ENCODE measurements at places on chromosomes 2 and 18.

DNA sequence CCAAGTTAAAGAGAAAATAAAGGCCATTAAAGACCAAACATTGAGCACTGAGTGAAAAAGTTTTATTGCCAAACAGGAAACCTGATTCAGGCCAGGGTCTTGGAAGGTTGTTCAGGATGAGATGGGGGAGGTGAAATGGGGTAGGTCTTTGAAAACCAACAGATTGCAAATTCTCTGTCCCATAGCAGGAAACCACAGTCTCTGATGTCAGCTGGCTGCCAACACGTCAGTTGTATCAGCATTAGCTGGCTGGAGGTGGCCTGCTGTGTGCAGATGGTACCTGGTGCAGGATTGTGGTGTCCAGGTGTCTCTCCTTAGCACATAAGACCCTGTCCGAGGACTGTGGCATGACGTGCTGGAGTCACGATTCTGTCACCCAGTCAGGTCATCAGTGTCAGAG is 106.3 kb downstream of the MSH2 start:
- no peak for DNase-seq

- DNase-seq = no peak
These were observed 126.1 kb downstream of the THADA start for GRCh38 chr2:43469713-43470112.

DNA sequence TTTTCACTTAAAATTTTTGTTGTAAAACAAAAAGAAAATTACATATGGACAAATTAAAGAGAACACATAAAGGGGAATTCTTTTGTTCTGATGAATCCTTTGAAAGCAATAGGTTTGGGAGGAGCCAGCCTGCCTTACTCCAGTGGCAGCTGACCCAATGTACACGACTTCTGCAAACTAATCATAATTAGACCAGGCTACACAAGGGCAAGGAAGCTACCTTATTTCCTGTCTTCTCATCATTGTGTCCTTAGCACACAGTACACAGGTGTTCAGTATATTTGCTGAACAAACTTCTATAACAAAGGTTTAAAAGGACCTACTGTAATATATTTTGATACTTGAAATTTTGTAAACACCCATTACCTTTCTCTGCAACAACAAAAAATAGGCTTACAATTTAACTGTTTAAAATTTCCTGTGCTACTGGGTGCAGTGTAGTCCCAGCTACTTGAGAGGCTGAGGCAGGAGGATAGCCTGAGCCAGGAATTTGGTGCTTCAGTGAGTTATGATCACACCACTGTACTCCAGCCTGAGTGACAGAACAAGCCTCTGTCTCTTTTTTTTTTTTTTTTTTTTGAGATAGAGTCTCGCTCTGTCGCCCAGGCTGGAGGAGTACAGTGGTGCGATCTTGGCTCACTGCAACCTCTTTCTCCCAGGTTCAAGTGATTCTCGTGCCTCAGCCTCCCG is 18.9 kb downstream of the KCNG3 start:
- no peak for DNase-seq

- DNase-seq = no peak
These were observed 52.2 kb downstream of the NRP2 start for GRCh38 chr2:205734436-205735037.

DNA sequence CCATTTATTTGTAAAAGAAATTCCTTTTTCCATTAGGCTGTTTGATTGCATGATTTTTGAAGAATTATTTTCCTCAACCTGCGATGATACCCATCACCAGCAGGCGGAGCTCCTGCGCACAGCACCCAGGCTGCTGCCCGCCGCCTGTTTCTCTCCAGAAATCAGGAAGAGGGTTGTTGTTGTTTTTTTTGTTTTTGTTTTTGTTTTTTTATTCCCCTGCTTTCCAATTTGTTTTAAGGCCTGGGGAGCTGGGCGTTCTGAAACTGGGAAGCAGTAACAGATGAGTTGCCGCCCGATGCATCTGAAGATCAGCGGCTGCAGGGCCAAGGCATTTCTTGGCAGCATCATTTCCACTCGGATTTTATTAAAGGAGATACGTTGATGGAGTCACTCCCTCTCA is 132.1 kb downstream of the MBP start:
- peak; percentile 57 for DNase-seq

DNA sequence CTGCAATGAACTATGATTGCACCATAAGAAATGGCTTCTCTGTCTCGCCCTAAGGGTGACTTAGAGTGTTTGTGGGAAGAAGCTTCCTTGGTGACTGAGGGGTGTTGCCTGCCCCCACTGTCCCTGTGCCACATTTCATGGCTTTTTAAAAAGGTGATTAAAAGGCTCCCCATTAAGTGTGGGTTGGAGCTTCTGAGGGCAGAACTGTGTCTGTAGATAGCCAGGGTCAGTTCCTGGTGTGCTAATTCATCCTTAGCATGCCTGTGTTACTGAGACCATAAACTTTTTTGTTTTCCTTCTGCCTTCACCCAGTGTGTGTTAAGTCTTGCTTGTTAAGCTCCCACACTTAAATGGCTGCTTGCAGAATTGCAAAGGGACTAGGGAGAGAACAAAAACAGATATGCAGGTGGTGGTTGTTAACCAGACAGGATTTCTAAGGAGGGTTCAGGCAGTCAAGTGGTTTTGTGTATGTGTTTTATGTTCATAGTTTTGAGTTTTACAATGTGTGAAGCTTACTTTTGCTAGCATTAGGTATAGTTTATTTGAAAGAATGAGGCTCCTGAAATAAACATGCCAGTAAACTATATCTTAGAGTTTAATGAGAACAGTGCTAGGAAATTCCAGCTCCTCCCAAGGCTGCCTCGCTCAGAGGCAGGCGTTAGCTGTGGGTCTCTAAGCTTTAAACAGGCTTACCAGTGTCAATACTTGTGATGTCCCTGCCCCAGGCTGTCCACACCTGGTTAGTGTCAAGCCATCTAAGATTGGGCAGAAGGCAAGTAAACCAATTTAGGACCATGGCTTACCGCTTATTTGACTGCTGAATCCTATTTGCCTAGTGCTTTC is 14.5 kb downstream of the CERS6 start:
- no peak for DNase-seq

DNA sequence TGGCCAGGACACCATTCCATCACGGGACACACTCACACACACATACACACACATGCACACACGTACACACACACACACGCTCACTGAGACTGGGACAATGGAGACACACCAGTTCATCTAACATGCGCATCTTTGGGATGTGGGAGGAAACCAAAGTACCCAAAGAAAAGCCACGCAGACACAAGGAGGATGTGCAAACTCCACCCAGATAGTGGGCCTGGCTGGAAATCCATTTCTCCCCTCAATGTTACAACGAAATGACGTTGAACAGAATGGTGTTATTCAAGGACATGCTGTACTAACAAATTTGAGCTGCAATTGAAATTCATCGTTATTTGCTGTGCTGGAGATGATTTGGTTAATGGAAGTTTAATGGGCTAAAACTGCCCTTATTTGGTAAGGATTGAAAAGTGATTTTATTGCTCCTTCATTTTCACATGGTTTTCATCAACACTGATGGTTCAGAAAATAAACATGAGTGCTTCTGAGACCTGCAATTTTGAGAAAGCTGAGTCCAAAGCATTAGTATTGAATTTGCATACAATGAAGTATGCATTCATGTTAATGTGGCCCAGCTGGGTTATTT is 110.0 kb downstream of the KCNE4 start:
- DNase-seq = no peak

- DNase-seq = no peak
These were observed 219.4 kb downstream of the MREG start for GRCh38 chr2:215793747-215794595.

GRCh38 chr2:162749456-162749855 is 89.1 kb downstream of the KCNH7 start:
- no peak for DNase-seq

GRCh38 chr2:222290736-222291484 is 7.9 kb downstream of the PAX3 start:
- peak; percentile 90 for DNase-seq

DNA sequence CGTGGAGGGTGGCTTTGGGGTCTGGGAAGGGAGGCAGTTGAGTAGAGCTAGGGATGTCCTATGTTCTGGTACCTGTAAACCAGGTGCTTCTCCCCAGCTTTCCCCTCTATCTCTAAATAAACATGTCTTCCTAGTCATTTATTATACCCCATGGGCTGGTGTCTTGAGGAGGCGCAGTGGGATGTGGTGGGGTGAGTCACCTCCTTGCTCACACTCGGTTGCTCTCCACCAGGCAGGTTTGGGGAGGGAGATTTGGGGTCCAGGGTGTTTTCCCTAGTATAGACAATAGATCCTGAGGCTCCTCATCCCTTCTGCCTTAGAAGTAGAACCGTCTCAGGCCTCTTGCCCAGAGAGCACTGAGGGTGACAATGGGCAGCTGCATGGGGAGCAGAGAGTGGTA is 5.1 kb downstream of the PSD4 start:
- no peak for DNase-seq

DNA sequence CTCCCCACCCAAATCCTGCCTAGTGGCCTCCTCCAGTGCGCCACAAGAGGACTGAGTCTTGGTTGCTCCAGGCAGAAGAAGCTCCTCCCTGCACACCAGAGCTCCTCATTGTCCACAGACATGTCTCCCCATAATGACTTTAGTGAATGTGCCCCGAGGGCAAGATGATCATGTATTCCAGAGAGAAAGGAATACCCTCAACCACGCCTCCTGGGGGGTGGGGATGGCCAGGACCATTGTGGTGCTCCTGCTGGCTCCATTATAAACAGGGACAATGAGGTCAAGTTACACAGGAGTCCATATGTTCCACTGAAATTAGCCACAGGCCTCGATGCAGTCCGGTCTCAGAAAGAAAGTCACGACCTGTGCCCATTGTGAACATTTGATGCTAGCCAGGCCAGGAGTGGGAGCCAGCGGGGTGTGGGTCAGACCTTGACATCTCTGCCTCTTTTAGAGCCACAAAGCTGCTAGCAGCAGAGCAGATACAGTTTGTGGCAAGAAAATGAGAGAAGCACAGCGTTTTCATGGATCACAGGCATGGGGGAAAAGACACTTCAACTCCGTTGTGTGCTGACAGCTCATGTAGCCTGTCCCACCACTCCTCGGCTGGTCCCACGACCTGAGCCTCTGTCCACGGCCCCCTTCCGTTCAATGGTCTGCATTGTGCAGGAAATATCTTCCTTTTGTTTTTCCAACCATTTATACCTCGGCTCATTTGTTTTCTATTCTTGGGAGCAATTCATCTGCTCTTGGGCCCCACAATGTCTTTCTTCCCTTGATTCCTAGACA is 70.7 kb upstream of the FZD7 start:
- DNase-seq = no peak

DNA sequence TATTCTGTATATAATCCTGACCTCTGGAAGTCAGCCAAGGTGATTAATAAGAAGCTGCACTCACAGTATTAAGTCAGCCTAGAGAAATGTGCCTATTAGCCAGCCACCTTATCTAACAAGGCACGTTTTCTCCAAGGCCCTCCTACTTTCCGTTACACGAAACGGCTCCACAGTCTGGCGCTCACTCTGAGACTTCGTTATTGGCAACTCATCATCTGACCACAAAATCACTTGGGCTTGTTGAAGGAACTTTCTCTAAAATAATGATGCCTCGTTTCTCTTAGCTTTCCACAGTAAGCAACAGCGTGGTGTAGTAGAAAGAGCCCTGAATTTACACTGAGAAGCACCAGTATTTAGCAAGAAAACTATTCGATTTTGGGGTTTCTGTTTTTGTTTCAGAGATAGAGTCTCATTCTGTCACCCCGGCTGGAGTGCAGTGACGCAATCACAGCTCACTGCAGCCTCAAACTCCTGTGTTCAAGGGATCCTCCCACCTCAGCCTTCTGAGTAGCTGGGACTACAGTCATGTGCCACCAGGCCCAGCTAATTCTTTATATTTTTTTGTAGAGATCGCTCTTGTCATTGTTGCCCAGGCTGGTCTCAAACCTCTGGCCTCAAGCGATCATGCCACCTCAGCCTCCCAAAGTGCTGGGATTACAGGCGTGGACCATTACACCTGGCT is 53.6 kb upstream of the SLC14A1 start:
- no peak for DNase-seq

- no peak for DNase-seq
These were observed 286.9 kb upstream of the NXPH2 start for GRCh38 chr2:139067072-139067471.

DNA sequence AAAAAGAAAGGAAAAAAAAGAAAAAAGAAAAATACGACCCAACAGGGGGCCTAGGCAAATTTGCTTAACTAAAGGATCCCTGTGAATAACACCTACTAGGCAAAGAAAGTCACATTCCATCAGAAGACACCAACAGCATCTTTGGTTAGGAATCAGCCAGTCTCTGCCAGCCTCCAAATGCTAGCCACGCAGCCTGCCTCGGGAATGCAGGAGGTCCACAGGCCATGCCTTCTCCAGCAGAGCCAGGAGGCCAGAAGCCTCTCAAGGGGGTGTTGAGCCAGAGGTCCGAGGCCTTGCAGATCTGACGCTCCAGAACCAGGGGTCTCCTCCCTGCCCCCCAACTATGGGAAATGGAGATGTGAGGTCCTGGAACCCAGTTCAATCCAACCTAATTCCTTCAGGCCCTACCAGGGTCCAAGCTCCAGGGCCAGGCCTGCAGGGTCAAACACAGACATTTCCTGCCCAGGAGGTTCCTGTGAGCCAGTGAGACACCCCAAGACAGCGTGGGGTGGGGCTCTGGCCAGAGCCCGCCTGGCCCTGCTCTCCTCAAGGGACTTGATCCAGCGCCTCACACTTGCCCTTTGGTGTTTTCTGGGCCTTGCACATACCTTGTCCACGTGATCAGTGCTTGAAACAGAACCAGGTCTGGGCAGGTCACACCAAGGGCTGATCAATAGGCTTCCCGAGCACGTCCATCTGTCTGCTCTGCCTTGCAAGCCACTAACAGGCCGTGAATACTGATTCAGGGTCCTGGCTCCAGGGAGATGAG is 289.6 kb upstream of the ID2 start:
- peak; percentile 50 for DNase-seq

DNA sequence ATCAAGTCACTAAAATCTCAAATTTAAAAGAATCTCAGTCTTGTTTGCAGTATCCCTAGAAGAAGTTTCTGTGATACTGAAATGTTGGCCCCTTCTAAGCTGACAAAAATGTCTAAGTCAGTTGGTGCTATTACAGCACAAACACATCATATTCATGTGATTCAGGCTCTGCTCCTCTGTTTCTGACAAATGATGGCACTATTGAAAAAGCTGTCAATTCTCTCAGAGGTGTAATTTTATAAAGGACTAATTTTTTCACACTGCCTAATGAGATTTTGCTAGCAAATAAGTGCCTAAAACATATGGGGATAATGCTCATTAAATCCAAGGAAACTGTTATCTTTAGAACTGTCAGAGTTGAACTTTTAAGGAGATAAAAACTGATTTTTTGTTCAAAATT is 445.9 kb downstream of the DSC3 start:
- no peak for DNase-seq

- no peak for DNase-seq
These were observed 8.0 kb downstream of the MRPL33 start for GRCh38 chr2:27779417-27780055.

DNA sequence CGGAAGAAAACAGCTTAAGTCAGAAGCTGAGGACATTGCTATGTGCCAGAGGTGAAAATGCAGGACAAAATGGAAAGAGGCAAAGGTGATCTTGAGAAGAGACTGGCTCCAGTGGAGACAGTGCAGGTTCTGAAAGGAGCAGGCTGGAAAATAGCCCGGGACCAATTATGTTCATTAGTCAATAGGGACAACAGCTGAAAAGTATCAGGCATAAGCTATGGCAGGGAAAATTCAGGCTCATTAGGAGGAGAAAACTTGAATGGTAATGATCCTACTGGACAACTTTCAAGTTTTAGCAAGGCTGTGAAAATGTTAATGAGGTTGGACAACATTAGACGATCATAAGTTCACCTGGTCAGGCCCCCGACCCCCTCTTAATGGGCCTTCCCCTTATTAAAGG is 60.2 kb downstream of the GALNT14 start:
- no peak for DNase-seq

All from WTC11 (cell line).